ENCODE measurements at places on chromosomes 12 and 14.

GRCh38 chr14:95328729-95329503, 9.2 kb upstream of the CLMN start:
- DNase-seq: no peak

DNA sequence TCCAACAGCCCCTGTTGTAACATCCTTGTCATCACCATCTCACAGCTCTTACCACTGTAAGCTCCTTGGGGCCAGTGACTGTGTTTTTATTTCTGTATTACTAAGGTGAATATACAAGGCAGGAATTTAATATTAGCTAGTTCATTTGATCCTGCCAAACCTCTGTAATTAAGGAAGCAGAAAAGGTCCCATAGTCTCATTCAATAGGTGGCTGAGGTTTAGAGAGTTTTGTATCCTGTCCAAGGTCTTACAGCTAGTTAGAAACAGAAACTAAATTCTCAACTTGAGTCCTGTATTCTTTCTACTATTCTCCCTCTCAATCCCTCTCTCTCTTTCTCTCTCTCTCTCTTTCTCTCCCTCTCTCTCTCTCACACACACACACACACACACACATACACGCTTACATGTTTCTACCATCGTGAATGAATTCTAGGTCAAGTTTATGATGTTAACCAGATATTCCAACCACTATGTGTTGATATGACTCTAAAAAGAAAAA, 543 bp upstream of the GLIPR1 start:
- no peak for DNase-seq

DNA sequence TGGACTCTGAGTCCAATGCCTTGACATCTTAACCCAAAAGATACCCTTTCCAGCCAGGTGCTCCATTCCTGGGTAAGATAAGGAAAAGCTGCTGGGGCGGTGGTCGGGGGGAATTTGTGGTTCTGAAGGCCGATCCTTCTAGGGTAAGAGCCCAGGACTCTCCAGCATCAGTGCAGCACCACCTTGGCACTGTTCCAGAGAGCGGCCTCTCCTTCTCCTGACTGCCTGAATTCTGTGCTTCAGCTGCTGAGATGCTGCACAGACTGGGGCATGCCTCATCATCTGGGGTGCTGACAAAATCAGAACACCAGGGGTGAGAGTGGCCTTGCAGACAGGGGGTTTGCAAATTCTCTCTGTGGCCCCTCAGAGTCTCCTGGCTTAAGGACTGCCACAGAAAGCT, 87.5 kb downstream of the SPTB start:
- DNase-seq: no peak

DNA sequence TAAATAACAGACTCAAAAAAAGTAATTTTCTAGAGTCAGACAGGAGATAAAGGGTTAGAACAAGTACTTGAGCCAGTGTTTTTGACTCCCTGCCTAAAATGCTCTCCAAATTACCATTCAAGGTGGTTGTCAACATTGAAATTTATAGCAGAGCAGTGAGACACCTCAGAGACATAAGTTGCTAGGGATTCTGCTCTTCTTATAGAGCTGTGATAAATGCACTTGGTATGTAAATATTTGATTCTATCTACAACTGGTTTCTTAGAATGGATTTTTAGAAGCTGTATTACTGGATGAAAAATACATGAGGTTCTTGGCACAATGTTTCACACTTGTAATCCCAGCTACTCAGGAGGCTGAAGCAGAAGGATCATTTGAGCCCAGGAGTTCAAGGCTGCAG, 83.9 kb upstream of the OSBPL8 start:
- no peak for DNase-seq

DNA sequence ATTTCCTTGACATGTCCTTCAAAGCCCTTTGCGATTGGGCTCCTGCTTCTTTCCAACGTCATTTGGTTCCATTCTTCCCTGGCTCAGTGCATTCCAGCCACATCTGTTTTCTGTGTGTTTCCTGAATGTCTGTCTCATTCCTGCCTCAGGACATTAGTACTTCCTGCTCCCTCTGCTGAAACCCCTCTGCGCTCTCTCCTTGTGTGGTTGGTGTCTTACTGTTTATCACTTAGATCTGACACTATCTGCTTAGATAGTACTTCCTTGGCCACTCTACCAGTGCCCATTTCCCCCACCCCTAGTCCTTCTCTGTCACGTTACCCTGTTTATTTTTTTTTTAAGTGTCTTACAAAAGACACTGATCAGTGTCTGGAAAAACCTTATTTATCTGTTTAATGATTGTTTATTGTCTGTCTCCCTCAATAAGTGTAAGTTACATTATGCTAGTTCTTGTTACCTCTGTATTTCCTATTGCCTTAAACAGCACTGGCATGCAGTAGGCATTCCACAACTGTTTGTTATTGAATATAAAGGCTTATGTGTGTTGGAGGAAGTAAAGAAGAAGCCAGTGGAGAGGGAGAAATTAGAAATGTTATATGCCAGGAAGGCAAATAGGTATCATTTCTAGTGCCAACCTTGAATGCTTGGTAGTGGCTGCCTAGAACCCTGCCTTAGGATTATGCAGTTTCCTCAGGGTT, 21.5 kb downstream of the DYRK2 start:
- no peak for DNase-seq

DNA sequence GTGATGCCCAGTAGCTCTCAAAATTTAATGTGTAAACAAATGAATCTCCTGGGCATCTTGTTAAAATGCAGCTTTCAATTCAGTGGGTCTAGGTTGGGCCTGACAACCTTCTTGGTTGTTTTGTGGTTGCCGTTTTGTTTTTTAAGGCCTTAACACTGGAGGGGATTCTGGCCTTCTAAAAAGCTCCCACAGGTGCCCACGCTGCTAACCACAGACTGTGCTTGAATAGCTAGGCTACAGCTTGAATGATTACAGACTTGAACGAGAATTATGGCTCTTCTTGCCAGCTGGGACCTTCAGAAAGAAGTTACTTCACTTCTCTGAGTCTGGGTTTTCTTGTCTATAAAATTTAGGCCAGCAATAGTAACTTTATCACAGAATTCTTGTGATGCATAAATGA, 1.3 kb upstream of the FLVCR2 start:
- no peak for DNase-seq

DNA sequence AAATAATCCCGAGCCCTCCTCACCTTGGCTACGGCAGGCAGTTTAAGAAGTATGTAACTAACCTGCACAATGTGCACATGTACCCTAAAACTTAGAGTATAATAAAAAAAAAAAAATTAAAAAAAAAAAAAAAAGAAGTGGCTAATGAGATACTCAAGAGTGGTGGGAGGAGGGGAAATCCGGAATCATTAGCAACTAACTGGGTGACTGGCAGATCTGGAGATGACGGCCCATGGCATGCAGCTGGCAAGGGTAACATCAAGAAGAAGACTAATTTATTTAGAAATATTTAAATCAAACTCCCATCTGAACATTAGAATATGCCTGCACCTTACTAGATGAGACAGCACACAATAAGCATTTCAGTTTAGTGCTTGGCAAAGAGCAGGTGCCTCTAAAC, 52.3 kb upstream of the TMCC3 start:
- DNase-seq: no peak

- DNase-seq: no peak
Measured at GRCh38 chr14:99544991-99545390, 59.0 kb downstream of the CCDC85C start.

DNA sequence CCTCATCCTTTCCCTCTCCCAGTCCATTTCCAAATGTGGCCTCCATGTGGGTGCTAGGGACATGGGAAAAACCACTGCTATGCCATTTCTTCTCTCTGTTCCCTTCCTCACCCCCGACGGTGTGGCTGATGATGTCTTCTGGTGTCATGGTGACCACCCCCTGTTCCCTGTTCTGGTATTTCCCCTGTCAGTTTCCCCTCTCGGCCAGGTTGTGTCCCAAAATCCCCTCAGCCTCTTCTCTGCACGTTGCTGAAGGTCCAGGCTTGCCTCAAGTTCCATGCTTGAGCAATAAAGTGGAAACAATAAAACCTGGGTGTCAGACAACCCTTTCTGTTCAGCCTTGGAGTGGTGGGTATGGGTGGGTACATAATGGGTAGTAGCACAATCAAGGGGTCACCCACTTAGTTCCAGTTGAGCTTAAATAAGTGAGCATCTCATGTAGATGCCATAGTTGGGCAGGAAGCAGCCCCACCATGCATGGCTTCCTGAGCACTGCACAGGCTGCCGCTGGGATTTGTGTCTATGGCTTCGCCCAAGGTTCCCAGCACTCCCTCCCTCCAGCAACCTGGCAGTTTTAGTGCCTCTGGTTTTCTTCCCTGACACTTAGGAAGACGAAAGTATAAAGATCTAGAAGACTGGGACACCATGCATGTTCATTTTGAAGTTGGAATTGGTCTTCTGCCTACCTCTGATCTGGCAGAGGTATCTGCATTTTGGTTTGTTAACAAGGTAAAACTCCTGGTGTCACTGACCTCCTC, 8.7 kb upstream of the ITFG2 start:
- no peak for DNase-seq

DNA sequence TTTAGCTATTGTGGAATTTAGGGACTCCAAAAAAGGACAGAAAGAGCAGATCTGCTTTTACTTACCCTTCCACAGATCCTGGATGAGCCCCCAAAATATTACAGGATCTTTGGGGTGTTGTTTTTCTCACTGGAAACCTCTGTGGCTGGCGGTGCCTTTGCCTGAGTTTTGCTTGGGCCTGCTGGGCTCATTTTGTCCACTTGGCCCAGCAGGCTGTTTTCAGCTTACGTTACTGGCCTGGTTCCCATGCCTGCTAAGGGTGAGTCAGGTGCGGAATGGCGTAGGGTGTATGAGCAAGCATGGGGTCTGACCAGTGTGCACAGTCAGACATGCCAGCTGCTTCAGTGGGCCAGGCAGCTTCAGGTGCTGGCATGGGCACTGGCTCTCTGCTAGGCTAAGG, 45.8 kb downstream of the HSD17B6 start:
- no peak for DNase-seq

GRCh38 chr14:95701846-95702221, 12.1 kb downstream of the TCL1A start:
- DNase-seq: no peak

GRCh38 chr14:92939699-92940098, 16.7 kb downstream of the CHGA start:
- DNase-seq: no peak
